ENCODE measurements at places on chromosomes 7 and 10.

DNA sequence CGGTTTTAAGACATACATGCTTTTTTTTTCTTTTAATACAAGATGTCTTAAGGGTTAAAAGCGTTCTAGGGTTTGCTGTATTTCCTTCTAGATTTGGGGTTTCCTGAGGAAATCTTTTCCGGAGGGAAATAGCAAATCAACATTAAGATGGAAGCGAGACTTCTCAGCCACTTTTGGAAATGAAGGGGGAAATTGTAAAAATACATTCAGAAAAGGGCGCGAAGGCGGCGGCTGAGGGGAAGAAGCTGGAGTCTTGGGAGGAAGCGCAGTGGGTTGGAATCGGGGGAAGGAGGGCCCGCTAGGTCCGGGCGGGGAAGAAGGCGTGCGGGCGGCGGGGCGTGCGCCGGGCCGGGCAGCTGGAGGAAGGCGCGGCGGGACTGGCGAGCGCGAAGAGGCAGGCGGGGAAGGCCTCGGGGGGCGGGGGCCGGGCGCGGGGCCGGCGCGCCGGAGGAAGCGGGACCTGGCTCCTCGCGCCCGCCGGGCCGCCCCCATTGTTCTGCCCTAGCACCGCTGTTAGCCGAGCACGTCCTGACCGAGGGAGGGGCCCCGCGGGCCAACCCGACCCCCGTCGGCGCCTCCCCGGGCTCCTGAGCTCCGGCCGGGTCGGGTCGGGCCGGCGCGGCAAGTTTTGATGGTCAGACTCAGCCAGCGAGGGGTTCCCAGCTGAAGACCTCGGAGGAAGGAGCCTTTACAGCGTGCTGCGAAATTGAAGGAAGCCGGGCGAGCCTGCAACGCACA lies 1.5 kb upstream of the SKIDA1 start:
- DNase-seq = no peak

- DNase-seq = no peak
Measured at GRCh38 chr10:78762086-78762630, 306.6 kb upstream of the ZMIZ1 start.

DNA sequence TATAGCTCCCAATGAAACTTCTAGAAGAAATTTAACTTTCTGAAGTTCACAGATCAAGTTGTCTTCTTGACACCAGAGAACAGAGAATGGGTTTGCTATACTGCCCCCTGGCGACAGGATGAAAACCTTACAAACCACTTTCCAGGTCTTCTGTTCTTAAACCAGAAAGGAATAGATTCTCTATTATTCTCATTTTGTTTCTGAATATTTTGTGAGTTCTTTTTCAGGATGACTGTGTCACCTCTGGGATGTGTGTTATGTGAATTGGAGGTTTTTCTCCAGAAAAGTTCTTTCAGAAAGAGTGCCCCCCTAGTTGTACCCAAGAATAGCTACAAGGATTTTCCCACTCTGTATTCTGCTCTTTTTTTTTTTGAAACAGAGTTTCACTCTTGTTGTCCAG lies 6.3 kb downstream of the IFT22 start:
- no peak for DNase-seq

DNA sequence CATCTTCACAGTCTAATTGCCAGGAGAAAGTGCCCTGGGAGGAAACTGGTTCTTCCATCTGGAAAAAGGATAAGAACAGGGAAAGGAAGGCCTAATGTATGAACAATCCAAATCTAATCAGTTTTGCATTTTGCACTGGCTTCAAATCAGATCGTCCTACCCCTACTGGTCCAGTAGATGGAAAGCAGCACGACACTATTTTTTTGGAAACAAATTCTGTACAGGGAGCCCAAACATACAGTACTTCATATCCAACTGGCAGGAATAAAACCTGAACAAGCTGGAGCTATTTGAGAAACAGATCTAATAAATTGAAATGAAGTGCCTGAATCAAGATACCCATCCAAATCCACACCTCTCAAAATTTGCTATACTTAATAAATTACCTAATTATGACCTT lies 36.5 kb downstream of the ETV1 start:
- no peak for DNase-seq

GRCh38 chr10:62264702-62265436 lies 3.8 kb downstream of the RTKN2 start:
- peak; percentile 54 for DNase-seq

- no peak for DNase-seq
Measured at GRCh38 chr10:119273413-119273812, 66.0 kb downstream of the GRK5 start.

DNA sequence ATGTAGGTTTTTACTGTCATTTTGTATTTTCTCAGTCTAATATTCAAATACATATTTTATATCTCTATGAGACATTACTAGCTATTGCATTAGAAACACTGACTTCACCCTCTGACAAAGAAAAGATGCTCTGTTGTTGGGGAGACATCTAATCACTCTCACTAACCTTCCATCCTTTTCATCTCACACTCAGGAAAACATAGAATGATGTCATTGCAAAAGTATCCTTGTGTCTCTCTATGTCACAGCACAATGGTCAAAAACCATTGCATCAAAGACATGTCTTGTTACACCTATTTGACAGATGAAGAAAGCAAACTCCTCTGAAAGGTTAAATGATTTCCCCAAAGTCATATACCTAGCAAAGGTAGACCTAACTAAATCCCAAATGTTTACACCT lies 231.3 kb upstream of the PTN start:
- DNase-seq = no peak

DNA sequence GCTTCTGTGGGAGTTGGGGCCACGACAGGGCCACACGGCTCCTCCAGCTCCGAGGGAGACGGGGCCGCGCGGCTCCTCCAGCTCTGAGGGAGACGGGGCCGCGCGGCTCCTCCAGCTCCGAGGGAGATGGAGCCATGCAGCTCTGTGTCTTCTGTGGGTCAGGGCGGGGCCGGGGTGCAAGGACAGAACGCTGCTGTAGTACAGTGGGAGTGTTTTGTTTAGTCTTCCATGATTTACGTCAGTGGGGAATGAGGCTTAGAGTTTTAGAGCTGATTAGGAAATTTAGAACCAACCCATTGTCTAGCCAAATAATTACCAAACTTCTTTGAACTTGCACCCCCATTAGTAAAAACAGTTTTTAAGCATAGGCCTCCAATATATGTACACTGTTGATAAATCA lies 32.9 kb upstream of the PRKAR1B start:
- DNase-seq = no peak

DNA sequence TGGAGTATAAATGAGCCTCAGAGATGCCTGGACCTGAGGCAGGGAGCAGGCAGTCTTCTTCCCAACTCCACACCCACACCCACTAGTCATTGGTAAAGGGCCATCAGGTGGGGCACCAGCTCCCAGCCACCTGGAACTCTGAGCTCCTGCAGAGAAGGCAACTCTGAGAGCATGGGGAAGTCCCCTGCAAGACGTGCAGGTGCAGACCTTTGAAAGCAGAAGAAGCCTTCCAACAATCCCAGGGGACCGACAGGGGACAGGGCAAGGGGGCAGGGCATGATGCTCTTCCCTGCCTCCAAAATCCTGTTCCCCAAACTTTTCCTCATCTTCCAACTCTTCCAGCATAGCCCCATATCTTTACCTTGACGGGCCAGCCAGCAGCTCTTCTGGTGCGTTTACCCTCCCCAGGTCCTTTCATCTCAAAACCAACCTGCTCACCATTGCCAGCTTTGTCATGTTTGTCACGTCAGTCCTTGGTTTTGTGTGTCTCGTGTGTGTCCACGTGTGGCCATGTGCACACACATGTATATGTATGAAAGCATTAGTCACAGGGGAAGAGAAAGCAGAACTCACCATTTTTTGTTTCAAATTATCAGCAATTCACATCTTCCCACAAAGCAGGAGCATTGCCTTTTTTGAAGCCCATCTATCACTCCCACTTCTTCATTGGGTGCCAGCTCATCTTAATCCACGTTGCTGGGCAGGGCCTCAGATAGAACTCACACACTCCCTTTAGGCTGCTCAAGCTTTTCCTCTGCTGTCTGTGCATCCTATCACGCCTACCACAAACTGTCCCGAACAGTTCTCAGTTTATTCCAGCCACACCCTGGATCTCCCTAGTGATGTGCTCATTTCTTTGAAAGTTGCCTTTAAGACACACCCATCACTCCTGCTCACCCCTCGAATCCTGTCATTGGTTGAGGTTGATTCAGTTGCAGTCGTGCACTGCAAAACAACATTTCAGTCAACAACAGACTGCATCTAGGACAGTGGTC lies 41.0 kb upstream of the AMPH start:
- no peak for DNase-seq

- DNase-seq = no peak
Measured at GRCh38 chr10:4941540-4942330, 21.5 kb upstream of the AKR1C1 start.

DNA sequence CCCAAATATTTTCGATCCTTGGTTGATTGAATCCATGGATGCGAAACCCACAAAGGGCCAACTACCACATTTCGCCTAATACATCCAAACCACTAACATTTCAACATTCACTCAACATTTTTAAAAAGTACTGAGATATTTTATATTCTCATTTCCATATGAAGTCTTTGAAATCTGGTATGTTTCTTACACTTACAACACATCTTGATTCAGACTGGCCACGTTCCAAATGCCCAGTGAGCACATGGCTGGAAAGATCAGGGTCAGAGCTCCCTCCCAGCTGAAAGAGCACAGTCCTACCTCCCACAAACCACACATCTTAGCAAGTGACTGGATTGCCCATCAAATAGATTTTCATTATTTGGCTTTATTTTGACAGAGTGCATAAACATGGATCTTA lies 18.9 kb downstream of the NCAPG2 start:
- peak; percentile 16 for DNase-seq

DNA sequence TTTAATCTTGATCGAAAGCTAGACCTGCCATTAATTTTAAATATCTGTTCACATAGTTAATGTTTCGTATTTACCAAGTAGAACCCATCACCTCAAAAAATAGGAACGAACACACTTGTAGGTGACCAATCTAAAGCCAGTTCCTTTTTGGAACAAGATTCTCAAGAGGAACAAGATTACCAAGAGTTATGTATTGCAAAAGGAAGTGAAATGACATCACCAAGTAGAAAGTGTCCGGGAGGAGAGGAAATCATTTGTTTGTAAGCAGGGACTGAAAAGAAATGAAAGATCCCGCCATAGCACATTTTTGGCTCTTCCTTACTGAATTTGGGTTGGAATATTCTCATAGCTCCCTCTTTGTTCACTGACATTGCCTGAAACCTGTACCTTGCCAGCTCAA lies 1200.5 kb downstream of the SORCS1 start:
- no peak for DNase-seq

DNA sequence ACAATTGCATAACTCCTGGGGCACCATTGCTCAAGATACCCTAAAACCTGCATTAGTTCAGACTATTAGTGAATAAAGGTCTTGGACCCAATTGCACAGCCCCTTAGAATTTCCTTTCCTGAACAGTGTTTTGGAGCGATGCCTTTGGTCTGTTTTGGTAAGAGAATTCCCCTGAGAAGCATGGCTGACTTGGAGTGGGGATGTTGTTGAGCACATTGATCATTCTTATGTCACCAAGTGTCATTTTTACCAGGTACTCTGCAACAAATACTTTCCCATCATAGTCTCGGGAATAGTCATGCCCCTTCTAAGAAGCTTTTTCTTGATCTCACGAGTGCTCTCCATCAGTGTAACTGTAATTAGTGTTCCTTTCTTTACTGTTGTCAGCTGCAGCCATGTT lies 229.7 kb downstream of the GFRA1 start:
- no peak for DNase-seq

DNA sequence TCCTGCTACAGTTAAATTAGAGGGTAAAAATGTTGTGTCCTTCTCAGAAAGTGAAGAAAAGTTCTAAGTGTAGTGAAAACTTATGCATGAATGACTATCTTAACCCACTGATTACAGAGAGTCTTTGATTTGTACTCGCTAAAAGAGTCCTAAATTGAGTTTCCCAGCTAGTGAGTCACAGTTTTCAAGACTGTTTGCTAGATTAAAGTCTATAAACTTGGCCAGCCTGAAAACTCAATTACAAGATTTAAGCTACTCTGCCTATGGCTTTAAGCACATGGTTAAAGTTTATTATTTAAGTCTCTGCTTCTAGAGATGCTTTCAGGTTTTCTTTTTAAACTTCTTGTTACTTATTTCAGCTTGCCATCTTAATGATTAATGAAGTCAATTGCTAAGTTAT lies 44.4 kb downstream of the MRPS24 start:
- DNase-seq = no peak

- no peak for DNase-seq
Measured at GRCh38 chr7:51430480-51431086, 114.0 kb upstream of the COBL start.

GRCh38 chr10:621513-621912 lies 68.0 kb downstream of the DIP2C start:
- DNase-seq = no peak

DNA sequence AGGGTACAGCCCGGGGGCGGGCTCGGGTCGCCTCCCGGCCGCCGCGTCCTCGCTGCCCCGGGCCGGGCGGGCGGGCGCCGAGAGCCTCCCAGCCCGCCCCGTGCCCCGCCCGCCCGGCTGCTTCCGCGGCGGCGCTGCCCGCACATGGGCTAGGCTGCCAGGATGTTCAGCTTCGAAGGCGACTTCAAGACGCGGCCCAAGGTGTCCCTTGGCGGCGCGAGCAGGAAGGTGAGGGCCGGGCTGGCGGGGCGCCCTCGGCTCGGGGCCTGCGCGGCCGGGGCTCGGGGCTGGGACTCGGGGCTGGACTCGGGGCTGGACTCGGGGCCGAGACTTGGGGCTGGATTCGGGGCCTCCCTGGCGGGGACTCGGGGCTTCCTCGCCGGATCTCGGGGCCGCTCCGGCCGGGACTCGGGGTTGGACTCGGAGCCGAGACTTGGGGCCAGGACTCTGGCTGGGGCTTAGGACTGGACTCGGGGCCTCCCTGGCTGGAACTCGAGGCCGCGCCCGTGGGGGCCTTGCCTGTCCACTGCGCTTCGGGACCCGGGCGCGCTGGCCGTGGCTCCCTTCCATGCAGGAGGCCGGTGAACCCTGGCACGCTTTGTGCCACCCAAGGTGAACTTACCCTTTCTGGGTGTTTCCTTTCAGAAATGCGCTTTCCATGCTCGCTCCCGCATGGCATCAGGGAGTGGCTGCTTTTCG lies 534 bp downstream of the UBE3C start:
- DNase-seq = no peak

- DNase-seq = no peak
Measured at GRCh38 chr10:1613511-1613910, 123.8 kb downstream of the ADARB2 start.

DNA sequence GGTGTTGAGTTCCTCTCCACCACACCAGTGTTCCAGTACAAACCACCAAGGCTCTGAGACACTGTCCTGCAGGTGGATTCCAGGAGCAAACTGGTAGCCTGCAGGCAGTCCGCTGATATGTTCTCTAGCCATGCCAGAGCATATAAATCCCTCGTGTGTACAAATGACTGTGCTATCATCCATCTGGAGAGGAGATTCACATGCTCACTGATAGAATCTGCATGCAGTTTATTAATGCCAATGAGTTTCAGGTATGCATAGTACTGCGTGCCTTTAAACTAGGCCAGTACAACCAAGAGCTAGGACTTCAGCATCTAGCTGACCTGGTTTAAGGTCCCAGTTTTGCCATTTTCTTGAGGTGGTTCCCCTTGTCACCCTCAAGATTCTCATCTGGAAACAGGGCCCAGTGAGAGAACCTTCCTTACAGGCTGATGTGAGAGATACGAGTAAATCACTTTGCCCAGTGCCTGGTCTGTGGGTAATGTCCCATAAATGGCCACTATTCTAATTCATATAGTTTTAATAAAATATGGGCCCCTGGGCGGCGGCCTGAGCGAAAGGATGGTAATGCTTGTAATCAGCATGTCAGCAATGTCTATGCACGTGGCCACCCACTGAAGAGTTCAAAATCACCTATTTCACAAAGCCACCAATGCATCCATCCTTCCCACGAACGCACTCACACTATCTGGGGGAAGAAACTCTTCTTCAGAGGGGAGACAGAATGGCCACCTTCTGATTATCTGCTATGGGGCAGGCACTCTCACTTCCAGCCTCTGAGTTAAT lies 268.0 kb upstream of the ZMIZ1 start:
- no peak for DNase-seq

Measured in AG09319 (cell line).